Activated CD8-positive, alpha-beta T cell treated with anti-CD3 and anti-CD28 coated beads, Interleukin-2, amount 10 ng/mL, durations not matched to agents 7 days and 5 days (primary cell): ENCODE measurements at places on chromosomes 7 and 10. TPM values are rescaled to one million over a fixed set of nuclear protein-coding genes. Genes with fewer than 3 reads are reported as not detected.

Gene CALML3
- total RNA-seq = not detected

Gene TRPV5
- total RNA-seq = not detected

Gene FAS
- total RNA-seq = 62.6 TPM

Gene SPDYE8
- total RNA-seq = not detected
